ENCODE measurements at places on chromosomes 2 and 18.

- no peak for DNase-seq
These were observed 683.3 kb upstream of the KLHL29 start for GRCh38 chr2:22701561-22702160.

GRCh38 chr2:196176142-196176738, 4.9 kb upstream of the STK17B start:
- no peak for DNase-seq

- no peak for DNase-seq
These were observed 124.8 kb upstream of the SIX2 start for GRCh38 chr2:45134014-45134413.

GRCh38 chr2:203812294-203813221, 55.0 kb upstream of the CTLA4 start:
- no peak for DNase-seq

DNA sequence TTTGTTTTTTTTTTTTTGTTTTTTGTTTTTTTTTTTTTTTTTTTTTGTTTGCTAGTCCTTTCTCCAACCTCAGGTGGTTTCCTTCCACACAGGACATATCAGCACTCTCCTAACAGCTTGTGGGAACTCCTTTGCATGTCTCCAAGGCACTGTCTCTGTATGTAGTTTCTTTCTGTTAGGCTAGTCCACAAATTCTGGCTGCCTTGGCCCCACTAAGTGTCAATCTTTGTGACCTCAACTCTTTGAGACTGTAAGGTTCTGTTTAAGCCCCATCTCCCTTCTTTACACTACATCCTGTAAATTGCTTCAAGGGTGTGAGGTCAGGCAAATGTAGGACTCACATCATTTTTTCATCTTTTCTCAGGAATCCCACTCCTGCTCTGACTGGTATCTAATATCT, 85.1 kb downstream of the NCOA1 start:
- DNase-seq = no peak

DNA sequence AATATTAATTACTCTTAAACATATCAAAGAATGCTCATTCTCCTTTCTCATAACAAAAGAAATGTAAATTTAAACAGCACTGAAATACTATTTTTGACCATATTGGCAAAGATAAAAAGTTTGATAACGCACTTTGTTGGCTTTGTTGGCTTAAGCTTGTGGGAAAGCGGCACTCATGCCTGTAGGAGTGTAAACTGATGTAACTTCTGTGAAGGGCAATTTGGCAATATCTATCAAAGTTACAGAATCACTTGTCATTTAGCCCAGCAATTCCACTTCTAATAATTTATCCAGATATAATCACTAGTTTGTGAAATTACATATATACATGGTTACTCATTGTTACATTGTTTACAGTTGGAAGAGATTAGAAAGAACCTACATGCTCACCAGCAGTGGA, 311.8 kb upstream of the STON1 start:
- no peak for DNase-seq

DNA sequence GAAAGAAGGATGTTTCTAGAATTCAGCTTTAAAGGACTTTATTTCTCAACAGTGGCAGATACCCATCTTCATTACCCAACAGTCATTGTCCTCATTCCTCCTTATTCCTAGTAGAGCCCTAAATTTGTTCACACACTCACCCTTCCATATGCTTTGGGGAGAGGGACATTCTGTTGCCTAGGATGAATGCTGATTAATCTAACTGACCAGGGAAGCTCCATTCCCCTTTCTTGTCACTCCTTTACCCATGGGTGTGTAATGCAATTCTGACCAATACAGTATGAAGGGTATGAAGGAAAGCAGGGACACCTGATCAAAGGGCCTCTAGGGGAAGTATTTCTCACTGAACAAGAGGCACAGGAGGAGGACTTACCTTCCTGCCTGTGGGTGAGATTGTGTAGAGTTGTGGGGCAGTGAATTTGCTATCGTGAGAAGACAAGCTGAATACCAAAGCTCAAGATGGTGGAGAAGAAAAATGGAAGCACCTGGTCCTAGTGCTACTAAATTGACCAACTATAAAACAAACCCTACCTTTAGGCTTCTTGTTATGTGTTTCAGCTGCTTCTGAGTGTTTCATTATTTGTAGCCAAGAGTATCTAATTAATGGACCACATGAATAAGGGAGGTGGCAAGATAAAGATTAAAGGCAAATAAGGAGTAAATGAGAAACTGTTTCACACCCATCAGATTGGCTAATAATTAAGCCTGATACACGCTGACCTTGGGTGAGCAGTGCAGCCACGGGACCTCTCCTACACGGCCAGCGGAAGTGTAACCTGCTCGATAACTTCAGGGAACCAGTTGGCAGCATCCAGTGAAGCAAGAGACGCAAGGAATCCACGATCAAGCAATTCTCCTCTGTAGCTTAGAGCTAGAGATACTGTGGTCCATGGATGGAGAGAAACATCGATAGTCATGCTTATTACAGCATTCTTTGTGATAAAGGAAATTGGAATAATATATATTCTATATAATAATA, 202.3 kb downstream of the MYCN start:
- DNase-seq = peak; percentile 2

GRCh38 chr2:59217360-59217759, 976.2 kb upstream of the FANCL start:
- no peak for DNase-seq

- no peak for DNase-seq
These were observed 366.0 kb downstream of the TGIF1 start for GRCh38 chr18:3815991-3816390.

GRCh38 chr2:110837446-110838409, 105.4 kb downstream of the ACOXL start:
- DNase-seq = no peak

GRCh38 chr2:61421611-61422010, 49.3 kb downstream of the USP34 start:
- no peak for DNase-seq

DNA sequence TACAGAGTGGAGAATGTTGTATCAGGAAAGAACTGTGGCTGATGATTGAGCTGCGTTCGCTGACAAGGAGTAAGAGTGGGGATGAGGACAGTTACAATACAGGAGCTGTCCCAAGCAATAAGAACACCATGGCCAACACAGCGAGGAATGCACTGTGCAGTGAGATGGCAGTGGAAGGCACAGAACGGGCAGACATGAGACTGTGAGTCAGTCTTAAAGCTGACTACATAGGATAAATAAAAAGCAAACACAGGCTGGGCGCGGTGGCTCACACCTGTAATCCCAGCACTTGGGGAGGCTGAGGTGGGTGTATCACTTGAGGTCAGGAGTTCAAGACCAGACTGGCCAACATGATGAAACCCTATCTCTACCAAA, 89.8 kb downstream of the CABYR start:
- DNase-seq = no peak

DNA sequence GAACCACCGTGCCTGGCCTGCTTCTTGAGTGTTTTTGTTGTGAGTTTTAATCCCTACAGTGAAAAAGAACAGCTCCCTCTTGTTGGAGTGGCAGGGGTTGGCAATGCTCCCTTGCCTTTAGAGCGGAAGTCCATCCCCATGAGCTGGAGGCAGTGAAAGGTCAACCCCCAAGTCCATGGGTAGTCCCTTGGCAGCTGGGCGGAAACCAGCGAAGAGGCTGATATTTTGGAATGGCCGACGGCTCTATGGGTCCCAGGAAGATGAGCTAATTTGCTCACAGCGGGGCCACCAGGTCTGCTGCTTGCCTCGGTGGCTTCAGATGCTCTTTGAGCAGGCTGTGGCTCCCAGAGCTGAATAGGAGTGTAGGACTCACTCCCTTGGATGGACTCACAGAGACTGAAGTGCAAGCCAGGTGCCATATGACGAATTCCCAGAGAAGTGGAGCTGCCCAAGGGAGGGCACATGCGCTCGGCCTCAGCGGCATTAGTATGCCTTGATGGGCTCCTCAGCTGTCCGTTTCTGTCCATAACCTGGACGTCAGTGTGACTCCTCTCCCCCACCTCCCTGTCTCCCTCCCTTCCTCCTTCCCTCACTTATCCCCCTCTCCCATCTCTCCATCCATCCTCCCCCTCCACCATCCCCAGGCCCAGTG, 25.4 kb upstream of the RHOB start:
- no peak for DNase-seq

DNA sequence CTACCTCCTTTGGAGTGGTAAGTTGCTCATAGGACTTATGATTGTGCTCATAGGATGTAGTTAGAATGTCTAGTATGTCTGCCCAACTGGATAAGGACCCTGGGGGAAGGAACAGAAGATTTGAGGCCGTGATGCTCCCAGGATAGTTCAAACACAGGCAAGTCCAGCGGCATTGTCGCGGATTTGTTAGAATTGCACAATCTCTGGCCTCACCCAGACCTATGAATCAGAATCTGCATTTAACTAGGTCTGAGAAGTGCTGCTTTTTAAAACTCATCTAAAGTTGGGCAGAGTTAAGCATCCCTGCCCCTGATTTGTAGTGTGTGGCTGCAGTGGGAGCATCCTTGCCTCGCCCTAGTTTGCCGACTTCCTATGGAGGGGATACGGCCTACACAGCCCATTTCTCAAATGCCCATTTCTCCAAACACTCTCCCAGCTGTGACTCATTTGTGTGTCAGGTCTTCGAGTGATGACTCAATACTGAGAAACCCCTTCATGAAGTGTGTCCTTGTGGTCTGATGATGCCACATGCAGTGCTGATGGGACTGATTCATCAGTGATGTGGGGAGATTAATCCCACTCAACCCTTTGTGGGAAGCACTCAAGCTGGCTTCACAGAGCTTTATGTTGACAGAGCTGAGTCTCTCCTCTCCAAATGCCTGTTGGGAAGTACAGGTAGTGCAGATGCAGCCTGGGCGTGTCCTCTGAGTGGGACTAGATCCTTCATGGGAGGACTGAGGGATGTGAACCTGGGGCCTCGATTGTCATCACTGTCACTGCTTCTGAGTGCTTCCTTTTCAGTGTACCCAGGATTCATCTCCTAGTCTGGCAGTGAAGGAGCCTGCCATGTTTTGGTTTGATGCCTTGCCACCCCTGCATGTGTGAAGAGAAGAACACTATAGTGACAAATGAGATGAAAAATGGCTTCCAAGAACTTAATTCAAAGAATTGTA, 18.7 kb downstream of the SMIM21 start:
- peak; percentile 31 for DNase-seq

DNA sequence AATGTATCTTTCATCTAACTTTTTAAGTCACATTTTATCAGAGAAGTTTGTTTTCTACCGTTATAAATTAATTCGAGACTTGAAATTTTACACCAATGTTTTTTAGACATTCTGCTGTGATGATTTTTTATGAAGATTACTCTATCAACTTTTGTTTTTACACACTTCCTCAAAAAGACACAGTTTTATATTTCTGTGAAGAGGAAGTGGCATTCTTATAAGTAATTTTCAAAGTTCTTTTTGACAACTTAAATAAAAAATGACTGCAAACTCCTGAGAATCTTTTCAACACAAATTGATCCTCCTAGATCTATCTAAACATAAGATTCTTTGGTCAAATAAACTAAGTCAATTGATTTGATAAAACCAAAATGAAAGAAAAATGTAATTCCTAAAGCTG, 13.7 kb downstream of the ANKRD44 start:
- no peak for DNase-seq
